ENCODE measurements at places on chromosomes 7 and 10.

GRCh38 chr7:111107579-111107978, 16.7 kb downstream of the LRRN3 start:
- no peak for DNase-seq

- no peak for DNase-seq
Measured at GRCh38 chr7:29926741-29927140, 62.9 kb downstream of the SCRN1 start.

DNA sequence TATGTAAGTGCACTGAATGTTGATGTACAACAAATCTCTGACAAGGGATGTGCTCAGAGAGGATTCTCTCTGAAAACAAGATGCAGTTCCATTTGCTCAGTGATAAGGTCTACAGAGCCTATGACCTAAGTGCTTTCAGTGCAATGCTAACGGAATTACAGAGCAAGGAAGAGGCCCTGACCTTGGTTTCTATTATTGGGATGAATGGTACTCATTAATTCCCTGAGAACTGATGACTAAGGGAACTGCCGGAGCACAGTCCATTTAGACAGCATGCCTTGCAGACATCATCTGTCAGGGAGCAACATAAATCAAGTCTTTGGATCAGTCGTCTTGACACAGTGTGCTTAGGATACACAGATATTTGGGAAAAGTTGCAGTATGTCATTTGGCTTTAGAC, 340.8 kb downstream of the PHTF2 start:
- DNase-seq, result no peak

DNA sequence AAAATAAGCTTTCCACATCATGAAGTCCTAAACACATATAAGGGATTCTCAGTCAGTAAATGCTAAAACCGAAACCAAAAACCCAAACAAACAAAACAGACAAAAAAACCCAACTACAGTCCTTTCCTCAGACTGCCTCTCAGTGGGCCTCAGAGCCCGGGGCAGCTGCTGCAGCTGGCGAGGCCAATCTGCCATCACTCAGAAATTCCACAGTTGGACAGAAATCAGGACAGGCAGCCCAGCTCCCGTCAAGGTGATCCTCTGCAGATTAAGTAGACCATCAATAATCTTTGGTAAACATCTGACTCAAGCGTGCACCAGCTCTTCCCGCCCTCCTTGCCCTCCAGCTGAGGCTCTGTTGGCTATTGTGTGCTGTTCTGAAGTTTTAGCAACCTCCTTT, 142.2 kb downstream of the ATXN7L1 start:
- DNase-seq, result no peak

DNA sequence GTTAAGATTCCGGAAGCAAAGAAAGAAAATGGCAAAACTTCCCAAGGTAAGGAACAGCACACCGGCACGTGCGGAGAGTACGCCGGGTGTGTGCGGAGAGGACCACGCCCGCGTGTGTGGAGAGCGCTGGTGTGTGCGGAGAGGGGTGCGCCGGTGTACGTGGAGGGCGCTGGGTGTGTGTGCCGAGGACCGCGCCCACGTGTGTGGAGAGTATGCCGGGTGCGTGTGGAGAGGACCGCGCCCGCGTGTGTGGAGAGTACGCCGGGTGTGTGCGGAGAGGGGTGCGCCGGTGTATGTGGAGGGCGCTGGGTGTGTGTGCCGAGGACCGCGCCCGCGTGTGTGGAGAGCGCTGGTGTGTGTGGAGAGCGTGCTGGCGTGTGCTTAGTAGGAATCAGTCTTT, 48.6 kb upstream of the DPYSL4 start:
- DNase-seq, result no peak

DNA sequence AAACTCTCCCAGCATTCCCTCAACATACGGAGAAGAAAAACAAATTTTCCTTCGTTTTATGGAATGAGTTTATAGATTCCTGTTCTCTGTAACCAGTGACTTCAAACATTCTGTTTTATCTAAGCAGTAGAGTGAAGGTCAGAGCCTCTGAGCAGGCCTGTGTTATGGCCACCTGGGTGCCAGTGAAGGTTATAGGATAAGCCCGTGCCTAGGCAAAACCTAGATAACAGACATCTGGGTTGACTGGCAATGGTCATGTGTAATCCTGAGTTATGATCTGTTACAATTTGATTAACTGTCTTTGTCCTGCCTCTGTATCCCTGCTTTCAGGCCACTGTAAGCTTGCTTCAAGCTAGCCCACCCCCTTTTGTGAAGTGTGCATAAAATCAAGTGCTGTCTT, 8.3 kb downstream of the LSM5 start:
- no peak for DNase-seq

- no peak for DNase-seq
Measured at GRCh38 chr7:141286522-141286921, 212.7 kb downstream of the TMEM178B start.

DNA sequence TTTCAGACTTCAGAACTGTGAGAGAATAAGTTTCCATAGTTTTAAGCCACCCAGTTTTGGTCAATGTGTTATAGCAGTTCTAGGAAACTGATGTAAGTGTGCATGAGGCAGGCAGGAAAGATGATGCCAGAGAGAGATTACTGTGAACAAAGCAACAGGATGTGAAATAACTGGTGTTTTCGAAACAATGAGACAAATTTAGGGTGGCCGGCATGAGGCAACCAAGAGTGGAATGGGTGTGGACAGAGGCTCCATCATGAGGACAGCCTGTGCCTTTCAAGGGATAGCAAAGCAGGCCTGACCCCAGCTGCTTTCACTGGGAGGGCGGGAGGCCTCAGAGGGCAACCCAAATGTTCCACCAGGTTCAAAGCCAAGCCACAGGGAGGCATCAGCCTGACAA, 67.3 kb upstream of the UCN3 start:
- DNase-seq, result peak; percentile 24

GRCh38 chr7:112433289-112433688, 17.0 kb upstream of the IFRD1 start:
- DNase-seq, result no peak

Data from SIG-M5 (cell line).